Gastrocnemius medialis (tissue), 4 donors: ENCODE measurements at places on chromosomes 12 and 14.

- peaks cover 38% of the 10 kb centered on the region for H3K36me3 ChIP-seq
- no peak overlapping the region for H3K4me3 ChIP-seq
- H3K4me1 ChIP-seq = peaks cover 2% of the 10 kb centered on the region
These were observed 38.8 kb downstream of the CBX5 start for GRCh38 chr12:54240971-54241588.

DNA sequence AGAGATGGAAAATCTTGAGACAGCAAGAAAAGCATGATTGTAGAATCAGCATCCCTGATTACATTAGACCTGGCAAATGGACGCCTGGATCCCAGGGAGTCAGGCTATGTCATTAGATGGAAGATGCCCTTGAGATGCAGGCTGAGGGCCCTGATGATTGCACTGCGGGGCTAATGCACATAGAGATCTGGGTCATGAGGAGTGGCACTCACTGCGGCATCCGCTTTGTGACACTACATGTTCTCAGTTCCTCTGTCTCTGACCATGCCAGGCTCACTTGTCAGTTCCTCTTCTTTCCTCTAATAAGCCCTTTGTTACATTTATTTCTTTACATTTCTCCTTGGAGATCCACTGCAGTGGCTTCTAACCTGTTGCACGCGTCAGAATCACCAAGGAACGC is 70.1 kb upstream of the GPATCH2L start:
- no peak overlapping the region for H3K4me3 ChIP-seq
- no peaks in the 10 kb centered on the region for H3K36me3 ChIP-seq
- no peak overlapping the region for H3K27ac ChIP-seq
- no peak for DNase-seq

- H3K27ac ChIP-seq = no peak overlapping the region
- H3K36me3 ChIP-seq = no peaks in the 10 kb centered on the region
- H3K4me3 ChIP-seq = no peak overlapping the region
These were observed 163.5 kb upstream of the ALG10B start for GRCh38 chr12:38152816-38153736.

DNA sequence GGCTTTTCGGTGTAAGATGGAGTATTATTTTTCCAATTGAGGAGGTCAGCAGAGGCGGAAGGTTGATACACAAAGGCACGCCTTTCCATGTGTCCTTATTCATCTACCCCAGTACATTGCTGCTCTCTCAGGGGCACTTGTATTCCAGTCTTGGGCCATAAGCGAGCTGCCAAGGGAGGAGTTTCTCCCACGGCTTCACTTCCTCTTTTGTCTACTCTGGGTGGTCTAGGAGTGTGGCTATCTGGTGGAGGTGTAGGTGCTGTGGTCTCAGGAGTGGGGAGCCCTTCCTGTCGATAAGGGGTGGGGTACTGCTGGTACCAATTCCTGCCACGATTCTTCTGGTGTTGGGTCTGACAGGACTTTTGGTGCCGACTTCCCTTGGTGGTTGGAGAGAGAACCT is 73.4 kb downstream of the GAS2L3 start:
- H3K4me1 ChIP-seq = no peaks in the 10 kb centered on the region
- H3K27ac ChIP-seq = no peak overlapping the region
- H3K36me3 ChIP-seq = no peaks in the 10 kb centered on the region
- H3K27me3 ChIP-seq = no peaks in the 10 kb centered on the region

- no peak overlapping the region for H3K4me3 ChIP-seq
- no peaks in the 10 kb centered on the region for H3K4me1 ChIP-seq
- no peaks in the 10 kb centered on the region for H3K36me3 ChIP-seq
- no peak overlapping the region for H3K27ac ChIP-seq
These were observed 167.2 kb upstream of the ATP2B1 start for GRCh38 chr12:89875809-89876208.

DNA sequence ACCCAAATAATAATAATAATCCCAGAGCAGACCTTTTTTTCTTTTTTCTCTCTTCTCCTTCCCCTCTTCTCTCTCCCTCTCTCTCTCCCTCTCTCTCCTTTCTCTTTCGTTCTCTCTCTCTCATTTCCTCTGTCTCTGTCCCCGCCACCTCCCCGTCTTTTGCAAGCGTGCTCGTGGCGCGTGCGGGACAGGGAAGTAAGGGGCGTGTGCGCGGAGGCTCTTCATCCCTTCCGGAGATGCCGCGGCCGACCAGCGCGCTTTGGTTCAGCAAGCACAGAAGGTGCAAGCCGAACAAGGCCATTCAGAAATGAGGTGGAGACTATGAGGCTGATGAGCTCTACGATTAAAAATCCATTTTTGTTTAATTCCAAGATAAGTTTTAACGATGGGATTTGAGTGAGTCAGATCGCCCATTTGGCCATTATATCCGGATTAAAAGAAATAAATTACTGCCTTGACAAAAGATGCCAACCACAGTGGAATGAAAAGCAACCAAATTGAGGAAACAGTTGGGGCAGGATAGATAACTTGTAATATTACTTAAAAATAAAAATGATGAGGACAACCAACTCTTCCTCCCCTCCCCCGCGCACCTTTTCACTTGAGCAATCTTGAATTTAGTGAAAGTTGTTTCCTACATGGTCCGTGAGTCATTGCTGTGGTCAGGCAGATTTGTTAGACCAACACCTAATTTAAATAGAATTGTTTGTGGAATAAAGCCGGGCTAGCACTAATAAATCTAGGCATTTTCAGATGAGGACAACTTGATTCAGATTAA is 1.2 kb upstream of the AMIGO2 start:
- H3K27me3 ChIP-seq = no peaks in the 10 kb centered on the region
- H3K4me3 ChIP-seq = peak overlapping the region; percentile 56
- peak; percentile 40 for DNase-seq

- no peaks in the 10 kb centered on the region for H3K36me3 ChIP-seq
- peak within 1 kb of the TSS; percentile 54 for H3K4me3 ChIP-seq
- DNase-seq = no peak
- no peak within 1 kb of the TSS for H3K27ac ChIP-seq
- peaks cover 8% of the 10 kb centered on the region for H3K4me1 ChIP-seq
- H3K27me3 ChIP-seq = peaks cover 32% of the 10 kb centered on the region
These were observed at the start of gene FOXN4 for GRCh38 chr12:109308534-109309380. TSS of gene FOXN4 (minus strand) at chr12:109309284. CDS start at chr12:109308321, 963 bp downstream.
